ENCODE measurements at places on chromosomes 11 and 22. TPM values are rescaled to one million over a fixed set of nuclear protein-coding genes. Genes with fewer than 3 reads are reported as not detected.

DNA sequence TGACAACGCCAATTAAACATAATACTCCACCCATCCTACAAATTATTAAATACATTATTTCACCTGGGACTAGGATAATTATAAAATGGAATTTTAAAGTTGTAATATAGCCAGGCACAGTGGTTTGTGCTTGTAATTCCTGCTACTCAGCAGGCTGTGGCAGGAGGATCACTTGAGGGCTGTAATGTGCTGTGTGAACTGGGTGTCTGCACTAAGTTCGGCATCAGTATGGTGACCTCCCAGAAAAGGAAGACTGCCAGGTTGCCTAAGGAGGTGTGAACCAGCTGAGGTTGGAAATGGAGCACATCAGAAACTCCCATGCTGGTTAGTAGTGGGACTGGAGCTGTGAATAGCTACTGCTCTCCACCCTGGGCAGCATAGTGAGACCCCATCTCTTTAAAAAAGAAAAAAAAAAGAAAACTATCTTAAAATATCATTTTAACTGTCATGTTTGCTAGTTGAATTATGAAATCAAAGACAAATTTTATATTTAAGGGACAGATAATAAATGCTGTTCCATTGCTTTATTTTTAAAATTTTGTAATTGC lies 28.0 kb downstream of the PPP6R2 start:
- H3K36me3 ChIP-seq = peaks cover 39% of the 10 kb centered on the region
- H3K27ac ChIP-seq = no peak overlapping the region
- H3K4me1 ChIP-seq = peaks cover 4% of the 10 kb centered on the region
- no peak overlapping the region for H3K4me3 ChIP-seq
- H3K27me3 ChIP-seq = no peaks in the 10 kb centered on the region

DNA sequence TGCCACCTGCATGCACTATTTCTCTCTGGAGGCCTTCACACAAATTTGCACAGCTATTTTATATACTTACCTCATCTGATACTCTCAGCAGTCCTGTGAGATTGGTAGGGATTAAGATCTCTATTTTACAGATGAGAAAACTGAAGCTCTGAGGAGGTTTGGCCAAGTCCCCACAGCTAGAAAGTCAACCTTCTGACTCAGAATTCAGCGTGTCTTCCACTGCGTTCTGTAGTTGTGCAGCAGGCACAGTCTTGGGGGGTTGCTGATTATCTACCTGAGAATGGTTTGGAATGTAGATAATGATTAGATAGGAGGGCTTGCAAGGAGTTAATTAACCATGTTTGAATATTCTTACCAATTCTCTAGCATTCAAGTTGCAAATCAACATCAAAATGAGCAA lies 2.5 kb upstream of the SORL1 start:
- DNase-seq = no peak
- H3K4me1 ChIP-seq = peaks cover 79% of the 10 kb centered on the region
- H3K4me3 ChIP-seq = peak overlapping the region; percentile 90
- peaks cover 18% of the 10 kb centered on the region for H3K36me3 ChIP-seq
- H3K27me3 ChIP-seq = no peaks in the 10 kb centered on the region

DNA sequence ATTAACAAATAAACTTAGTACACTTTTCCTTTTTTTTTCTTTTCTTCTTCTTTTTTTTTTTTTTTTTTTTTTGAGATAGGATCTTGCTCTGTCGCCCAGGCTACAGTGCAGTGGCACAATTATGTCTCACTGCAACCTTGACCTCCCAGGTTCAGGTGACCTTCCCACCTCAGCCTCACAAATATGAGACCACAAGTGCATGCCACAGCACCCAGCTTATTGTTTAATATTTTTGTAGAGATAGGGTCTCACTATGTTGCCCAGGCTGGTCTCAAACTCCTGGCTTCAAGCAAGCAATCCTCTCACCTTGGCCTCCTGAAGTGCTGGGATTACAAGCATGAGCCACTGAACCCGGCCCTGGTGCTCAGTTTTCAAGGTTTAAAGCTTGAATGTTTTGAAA lies 88.9 kb downstream of the ELP4 start:
- no peak overlapping the region for H3K4me3 ChIP-seq
- H3K4me1 ChIP-seq = no peaks in the 10 kb centered on the region
- H3K36me3 ChIP-seq = no peaks in the 10 kb centered on the region
- DNase-seq = no peak
- H3K27ac ChIP-seq = no peak overlapping the region

Gene SLC22A12
- total RNA-seq = not detected

Gene HMOX1
- total RNA-seq = 1.1 TPM

Gene ZNF280A
- total RNA-seq = not detected

Gene SCO2
- 0.61 TPM for total RNA-seq

GRCh38 chr22:36042240-36042639 lies 13.6 kb upstream of the RBFOX2 start:
- no peak overlapping the region for H3K4me3 ChIP-seq
- H3K4me1 ChIP-seq = no peaks in the 10 kb centered on the region
- H3K27ac ChIP-seq = no peak overlapping the region
- DNase-seq = no peak
- no peaks in the 10 kb centered on the region for H3K36me3 ChIP-seq

Gene FADD
- total RNA-seq = 16.5 TPM

DNA sequence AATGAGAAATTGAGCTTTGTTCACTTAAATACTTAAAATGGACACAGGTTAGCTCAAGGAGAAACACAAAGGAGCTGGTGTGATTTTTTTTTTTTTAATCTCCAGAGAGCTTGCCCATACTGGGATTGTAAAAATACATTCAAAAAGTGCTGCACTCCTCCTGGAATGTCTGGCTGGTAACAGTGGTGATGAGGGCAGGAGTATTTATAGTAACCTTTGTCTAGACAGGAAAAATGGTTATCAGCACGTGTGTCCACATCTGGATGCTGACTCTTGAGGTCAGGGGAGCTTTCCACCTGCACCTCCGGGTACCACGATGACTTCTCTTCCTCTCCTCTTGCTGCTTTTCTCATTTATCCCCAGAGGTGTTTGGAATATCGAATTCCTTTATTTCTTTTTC lies 30.1 kb downstream of the EXT2 start:
- H3K36me3 ChIP-seq = peaks cover 77% of the 10 kb centered on the region
- no peak overlapping the region for H3K27ac ChIP-seq
- DNase-seq = no peak

DNA sequence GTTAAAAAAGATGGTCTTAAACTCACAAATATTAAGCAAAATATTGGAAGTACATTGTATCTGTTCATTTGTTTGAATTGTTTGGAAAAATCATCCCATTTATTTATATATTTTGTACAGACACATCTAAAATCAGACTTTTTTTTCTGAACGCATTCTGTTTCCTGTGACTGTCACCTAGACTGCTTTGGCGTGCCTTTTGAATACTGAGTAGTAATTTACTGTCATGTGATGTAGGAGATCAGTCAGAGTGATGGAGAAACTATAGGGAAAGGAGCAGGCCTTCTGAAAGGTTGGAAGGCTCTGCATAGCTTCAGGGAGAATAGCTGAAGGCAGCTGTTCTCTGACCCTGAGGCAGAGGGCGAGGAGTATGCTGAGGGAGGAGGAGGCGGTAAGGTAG lies 452.0 kb upstream of the ARHGAP42 start:
- H3K27me3 ChIP-seq = no peaks in the 10 kb centered on the region
- no peaks in the 10 kb centered on the region for H3K36me3 ChIP-seq
- no peak overlapping the region for H3K4me3 ChIP-seq
- no peaks in the 10 kb centered on the region for H3K4me1 ChIP-seq
- DNase-seq = no peak
- H3K27ac ChIP-seq = no peak overlapping the region

DNA sequence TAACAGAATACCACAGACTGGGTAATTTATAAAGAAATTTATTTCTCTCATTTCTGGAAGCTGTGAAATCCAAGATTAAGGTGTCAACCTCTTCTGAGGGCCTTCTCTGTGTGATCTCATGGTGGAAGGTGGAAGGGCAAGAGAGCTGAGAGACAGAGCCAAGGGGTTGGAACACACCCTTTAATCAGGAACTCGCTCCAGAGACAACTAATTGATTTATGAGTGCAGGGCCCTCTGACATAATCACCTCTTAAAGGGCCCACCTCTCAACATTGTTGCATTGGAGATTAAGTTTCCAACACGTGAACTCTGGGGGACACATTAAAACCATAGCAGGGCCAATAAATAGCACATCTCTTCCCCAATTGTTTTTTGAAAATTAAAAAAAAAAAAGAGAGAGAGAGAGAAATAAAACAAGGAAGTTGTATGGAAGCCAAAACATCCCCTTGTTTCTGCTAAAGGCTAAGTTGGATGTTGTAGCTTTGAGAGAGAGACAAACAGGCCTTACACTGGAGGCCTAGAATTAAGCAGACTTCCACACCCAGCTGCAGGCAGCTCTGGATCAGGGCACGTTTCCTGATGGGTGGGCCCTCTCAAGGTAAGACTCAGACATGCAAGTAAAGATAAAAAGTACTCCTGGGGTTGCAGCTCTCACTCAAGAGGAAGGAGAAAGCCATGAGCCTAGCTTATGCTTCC lies 64.1 kb upstream of the BIRC3 start:
- no peak for DNase-seq
- H3K27me3 ChIP-seq = no peaks in the 10 kb centered on the region
- H3K27ac ChIP-seq = no peak overlapping the region
- no peak overlapping the region for H3K4me3 ChIP-seq
- H3K4me1 ChIP-seq = no peaks in the 10 kb centered on the region

DNA sequence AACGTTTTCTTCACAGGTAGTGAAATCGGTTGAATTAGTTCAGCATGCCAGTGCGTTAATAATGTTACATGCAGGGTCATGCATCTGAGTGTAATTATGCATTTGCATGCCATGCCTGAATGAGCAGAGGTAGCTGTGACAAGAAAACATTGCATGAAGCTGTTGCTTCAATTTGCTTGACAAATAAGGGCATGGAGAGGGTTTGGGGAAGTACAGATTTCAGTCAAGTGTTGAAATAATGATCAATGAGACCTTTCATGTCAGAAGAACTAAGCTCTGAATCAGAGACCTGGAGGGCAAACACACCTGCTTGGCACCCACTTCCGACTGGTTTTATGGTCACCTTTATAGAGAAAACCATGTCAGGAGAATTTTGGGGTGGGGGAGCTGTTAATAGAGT lies 221.4 kb downstream of the DBX1 start:
- H3K4me1 ChIP-seq = no peaks in the 10 kb centered on the region
- H3K36me3 ChIP-seq = no peaks in the 10 kb centered on the region
- H3K4me3 ChIP-seq = no peak overlapping the region
- H3K27ac ChIP-seq = no peak overlapping the region

GRCh38 chr22:21726650-21727049 lies 8.9 kb downstream of the YPEL1 start:
- H3K4me1 ChIP-seq = peaks cover 11% of the 10 kb centered on the region
- H3K36me3 ChIP-seq = no peaks in the 10 kb centered on the region
- no peak overlapping the region for H3K4me3 ChIP-seq
- peak; percentile 11 for DNase-seq
- no peak overlapping the region for H3K27ac ChIP-seq

DNA sequence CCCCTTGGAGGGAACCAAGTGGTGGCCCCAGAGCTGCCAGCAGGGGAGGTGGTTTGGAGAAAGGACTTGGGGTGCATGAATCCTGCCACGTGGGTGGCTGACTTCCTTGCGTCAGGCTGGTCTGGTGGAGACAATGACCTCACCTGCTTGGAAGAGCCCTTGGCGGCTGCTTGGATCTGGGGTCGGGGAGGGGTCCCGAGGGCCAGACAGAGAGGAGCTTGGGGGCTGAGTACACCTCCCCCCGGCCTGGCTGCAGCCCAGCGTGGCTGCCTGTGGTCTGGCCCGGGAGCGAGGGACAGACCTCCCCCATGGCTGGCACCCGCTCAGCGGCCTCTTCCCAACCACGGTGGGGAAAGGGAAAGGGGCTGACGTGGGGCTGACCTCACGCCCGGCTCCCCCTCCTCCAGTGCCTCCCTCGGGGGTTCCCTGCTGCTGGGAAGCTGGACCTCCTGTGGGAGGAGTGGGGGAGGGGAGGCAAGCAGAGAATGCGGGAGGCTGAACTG lies 13.8 kb downstream of the LIF start:
- no peak for DNase-seq
- H3K4me1 ChIP-seq = peaks cover 3% of the 10 kb centered on the region
- no peak overlapping the region for H3K4me3 ChIP-seq
- no peaks in the 10 kb centered on the region for H3K36me3 ChIP-seq
- H3K27me3 ChIP-seq = no peaks in the 10 kb centered on the region
- H3K27ac ChIP-seq = no peak overlapping the region

Gene C11orf52
- not detected for total RNA-seq

Gene OR52N4
- total RNA-seq = 0.96 TPM

Gene KCNC1
- not detected for total RNA-seq

Gene WEE1
- total RNA-seq = 9.3 TPM

GRCh38 chr11:130490682-130491449 lies 42.4 kb downstream of the ADAMTS15 start:
- DNase-seq = no peak
- no peaks in the 10 kb centered on the region for H3K36me3 ChIP-seq
- H3K4me3 ChIP-seq = no peak overlapping the region
- H3K27ac ChIP-seq = no peak overlapping the region

Gene ADM
- 1.8 TPM for total RNA-seq

DNA sequence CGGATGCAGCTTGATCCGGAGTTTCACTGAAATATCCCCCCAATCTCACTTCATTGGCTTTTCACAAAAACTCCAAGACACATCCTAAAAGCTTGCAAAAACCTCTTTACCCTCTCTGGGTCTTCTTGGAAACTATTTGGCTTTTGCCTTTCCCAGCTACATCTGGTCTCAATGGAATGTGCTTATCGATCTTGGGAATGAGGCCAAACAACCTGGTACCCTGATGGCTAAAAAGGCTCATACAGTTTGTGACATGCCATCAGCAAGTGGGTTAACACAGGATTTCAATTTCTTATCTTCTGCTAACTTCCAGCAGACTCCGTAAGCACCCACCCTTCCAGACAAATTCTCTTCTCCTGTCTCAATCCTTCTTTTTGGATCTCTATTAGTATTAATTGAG lies 45.9 kb upstream of the TEAD1 start:
- H3K27me3 ChIP-seq = no peaks in the 10 kb centered on the region
- H3K27ac ChIP-seq = no peak overlapping the region
- no peak for DNase-seq

DNA sequence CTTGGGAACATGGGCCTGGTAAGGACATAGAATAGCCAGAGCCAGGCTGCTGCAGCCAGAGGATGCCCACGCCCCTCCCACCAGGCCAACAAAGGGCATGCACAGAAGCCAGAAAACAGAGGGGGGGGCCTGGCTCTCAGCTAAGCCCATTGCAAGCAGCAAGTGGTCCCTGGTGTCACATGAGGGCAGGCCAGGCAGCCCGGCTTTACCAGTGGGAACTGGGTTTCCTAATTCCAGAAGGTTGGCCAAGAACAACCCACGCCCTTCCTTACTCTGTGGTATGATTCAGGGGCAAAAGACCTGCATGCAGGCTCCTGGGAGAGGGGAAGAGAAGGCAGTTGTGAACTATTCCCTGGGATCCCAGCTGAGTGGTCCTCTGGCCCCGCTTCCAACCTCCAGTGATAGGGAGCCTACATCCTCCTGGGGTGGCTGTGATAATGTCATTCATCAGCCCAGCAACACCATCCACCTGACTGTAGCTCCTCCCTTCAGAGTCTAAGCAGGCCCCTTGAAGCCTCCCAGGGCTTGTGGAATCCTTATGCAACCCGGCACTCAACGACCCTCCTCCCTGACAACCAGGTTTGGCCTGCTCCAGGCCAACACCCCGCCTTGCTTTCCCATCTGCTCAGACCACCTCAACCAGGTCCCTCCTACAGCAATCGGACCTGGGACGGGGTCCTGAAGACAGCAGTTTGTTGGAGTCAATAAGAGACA lies 62.1 kb upstream of the LMO1 start:
- no peak overlapping the region for H3K27ac ChIP-seq
- H3K4me1 ChIP-seq = peaks cover 4% of the 10 kb centered on the region
- no peak for DNase-seq

- DNase-seq = no peak
- no peaks in the 10 kb centered on the region for H3K36me3 ChIP-seq
- H3K27me3 ChIP-seq = no peaks in the 10 kb centered on the region
- no peak overlapping the region for H3K4me3 ChIP-seq
- H3K4me1 ChIP-seq = peaks cover 23% of the 10 kb centered on the region
Measured at GRCh38 chr22:30198152-30198825, 48.3 kb downstream of the LIF start.

Data from CD4-positive, alpha-beta T cell (primary cell).